ENCODE measurements at places on chromosomes 16 and 17.

- no peak for DNase-seq
These were observed 12.0 kb downstream of the MILR1 start for GRCh38 chr17:64460955-64461354.

DNA sequence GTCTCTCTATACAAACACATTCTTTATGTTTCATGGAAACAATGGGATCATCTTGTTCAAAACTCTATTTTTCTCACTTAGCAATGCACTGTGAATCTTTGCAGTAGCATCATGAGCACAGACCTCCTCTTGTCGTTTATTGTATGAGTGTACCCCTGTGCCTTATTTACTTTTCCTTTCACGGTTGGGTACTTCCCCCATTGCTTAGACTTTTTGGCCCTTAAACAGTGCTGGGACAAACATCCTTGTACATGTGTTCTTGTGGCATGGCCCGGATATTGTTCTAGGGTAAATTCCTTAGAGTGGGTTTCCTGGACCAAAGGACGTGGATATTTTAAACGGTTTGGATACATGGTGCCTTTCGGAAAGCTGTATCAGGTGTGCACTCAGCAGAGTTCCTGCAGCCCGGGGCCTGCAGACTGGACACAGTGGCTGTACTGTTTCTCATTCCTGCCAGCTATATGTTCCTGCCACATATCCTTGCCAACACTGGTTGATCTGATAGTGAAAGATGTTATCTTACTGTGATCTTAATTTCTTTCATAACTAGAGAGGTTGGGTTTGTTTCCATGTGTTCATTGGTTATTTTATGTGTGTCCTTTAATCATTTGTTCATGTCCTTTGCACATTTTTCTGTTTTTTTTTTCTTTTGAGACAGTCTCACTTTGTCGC lies 111.1 kb downstream of the OR1D5 start:
- DNase-seq = no peak

GRCh38 chr17:66829386-66829864 lies 5.5 kb upstream of the CACNG5 start:
- peak; percentile 70 for DNase-seq

- DNase-seq = no peak
These were observed 27.9 kb upstream of the SSTR5 start for GRCh38 chr16:1044460-1045309.

DNA sequence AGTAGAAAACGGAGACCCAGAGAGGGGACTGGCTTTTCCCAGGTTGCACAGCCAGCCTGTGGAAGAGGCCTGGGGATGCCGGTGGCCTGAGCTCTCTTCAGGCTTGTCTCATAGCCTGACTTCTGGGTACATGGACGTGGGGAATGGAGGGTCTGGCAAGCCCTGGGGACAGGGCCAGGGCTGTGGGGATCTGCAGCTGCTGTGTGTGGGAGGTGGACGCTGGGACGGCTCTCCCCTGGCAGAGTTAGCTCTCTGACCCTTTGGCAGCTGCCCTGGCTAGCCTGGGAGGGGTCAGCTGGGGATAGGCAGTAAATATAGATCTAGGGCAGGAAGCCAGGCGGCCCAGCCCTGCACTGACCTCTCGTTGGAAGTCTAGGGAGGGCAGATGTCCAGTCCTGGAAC lies 20.5 kb downstream of the SLC4A1 start:
- no peak for DNase-seq
